ENCODE measurements at places on chromosomes 3 and 15.

DNA sequence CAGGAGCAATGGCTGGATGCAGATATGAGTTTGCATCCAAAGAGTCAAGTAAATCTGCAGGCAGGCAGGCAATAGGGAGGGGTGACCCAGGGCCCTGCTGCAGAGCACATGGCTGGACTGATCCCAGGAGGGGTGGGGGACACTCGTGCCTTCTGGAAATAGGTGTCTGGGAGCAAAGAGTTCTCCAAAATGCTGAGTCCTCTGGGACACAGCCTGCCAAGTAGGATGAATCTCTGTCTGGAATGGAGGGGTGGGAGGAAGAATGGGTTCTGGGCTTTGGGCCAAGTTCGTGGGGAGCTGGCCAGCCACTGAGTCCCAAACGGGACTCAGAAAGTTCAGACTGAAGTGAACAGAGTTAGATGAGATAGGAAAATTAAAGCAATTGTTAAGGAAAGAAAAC, 214.5 kb downstream of the MTHFS start:
- DNase-seq = no peak

- DNase-seq = no peak
These were observed 483 bp downstream of the MEX3B start for GRCh38 chr15:82045179-82045891.

DNA sequence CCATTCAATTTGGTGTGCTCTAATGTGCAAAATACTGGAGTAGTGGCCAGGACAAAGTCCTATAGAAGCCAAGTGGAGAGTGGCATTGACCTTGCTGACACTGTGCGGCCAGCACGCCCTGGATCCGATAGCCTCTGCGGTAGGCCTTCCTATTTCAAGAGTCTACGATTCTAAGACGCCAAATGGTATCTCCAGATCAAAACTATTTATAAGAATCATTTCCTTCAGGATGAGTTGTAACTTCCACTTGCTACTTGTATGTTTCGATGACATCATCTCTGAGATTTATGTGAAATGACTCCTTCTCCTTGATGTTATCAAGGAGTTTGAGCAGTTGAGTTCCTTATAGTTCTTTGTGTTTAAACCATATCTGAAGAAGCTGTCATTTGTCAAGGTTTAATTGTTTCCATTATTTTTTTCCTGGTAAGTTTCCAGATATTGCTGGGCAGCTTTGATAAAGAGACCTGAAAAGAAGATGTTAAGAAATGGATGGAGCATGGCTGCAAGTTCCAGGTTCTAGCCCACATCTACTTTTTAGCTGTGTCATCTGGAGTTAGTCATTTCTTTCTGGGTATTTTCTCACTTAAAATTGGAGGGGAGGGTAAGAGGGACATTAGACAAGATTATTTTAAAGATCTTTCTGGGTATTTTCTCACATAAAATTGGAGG, 71.8 kb downstream of the TMEM44 start:
- DNase-seq = no peak

DNA sequence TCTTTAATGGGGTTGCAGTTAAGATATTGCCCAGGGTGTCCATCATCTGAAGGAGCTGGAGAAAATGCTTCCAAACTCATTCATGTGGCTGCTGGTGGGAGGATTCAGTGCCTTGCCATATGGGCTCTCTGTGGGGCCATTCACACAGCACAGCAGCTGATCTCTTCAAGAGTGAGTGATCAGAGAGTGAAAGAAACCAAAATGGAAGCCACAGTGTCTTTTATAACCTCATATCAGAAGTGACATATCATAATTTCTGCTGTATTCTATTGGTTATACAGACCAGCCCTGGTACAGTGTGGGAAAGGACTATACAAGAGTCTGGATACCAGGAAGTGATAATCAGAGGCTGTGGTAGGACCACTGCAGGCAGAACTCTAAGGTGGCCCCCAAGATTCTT, 33.6 kb downstream of the HHLA2 start:
- DNase-seq = no peak

GRCh38 chr3:181369637-181370036, 342.1 kb upstream of the SOX2 start:
- no peak for DNase-seq

DNA sequence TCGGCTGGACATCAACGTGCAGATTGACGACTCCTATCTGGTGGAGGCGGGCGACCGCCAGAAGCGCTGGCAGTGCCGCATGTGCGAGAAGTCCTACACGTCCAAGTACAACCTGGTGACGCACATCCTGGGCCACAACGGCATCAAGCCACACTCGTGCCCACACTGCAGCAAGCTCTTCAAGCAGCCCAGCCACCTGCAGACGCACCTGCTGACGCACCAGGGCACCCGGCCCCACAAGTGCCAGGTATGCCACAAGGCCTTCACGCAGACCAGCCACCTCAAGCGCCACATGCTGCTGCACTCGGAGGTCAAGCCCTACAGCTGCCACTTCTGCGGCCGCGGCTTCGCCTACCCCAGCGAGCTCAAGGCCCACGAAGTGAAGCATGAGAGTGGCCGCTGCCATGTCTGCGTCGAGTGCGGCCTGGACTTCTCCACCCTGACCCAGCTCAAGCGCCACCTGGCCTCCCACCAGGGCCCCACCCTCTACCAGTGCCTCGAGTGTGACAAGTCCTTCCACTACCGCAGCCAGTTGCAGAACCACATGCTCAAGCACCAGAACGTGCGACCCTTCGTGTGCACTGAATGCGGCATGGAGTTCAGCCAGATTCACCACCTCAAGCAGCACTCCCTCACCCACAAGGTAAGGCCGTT, 34.2 kb downstream of the IDH2 start:
- DNase-seq = no peak

- DNase-seq = no peak
These were observed 229.3 kb downstream of the RORA start for GRCh38 chr15:60999771-61000170.
